Activated CD4-positive, alpha-beta memory T cell treated with anti-CD3 and anti-CD28 coated beads for 36 hours (primary cell): ENCODE measurements at places on chromosomes 1 and 21.

GRCh38 chr1:39360731-39361130 lies 130.7 kb upstream of the BMP8A start:
- DNase-seq: no peak

- DNase-seq: no peak
Measured at GRCh38 chr21:28884481-28884880, 108.2 kb downstream of the LTN1 start.

DNA sequence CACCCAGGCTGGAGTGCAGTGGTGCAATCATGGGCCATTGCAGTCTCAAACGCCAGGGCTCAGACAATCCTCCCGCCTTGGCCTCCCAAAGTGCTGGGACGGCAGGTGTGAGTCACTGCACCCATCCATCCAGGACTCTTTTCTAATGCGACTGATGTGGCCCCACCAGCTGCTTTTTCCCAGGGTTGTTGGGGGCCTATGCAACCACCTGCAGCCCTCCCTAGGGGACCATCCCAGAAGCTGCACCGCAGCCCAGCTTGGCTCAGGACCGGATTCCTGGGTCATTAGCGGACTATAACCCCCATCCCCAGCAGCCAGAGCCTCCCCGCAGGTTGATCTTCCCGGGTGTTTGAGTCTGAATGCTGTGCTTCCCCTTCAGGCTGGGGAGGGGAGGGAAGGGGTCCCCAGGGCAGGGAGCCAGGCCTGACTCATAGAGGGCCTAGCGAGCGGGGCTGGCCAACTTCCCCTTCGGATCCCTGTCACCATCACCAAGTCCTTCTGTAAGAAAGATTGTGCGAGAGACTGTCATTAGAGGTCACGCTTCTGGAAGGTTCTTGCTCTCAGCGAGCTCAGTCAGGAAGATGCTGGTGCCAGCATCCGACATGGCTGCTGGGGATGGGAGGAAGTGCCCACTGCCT lies 108.7 kb upstream of the ACTRT2 start:
- no peak for DNase-seq

GRCh38 chr1:23593556-23594148 lies 34.4 kb upstream of the ID3 start:
- DNase-seq: peak; percentile 39

GRCh38 chr1:233442026-233442780 lies 114.7 kb downstream of the MAP3K21 start:
- no peak for DNase-seq

GRCh38 chr1:94831641-94832040 lies 11.5 kb downstream of the SLC44A3 start:
- DNase-seq: no peak

GRCh38 chr1:156740237-156740740 lies 599 bp downstream of the MRPL24 start:
- DNase-seq: no peak

DNA sequence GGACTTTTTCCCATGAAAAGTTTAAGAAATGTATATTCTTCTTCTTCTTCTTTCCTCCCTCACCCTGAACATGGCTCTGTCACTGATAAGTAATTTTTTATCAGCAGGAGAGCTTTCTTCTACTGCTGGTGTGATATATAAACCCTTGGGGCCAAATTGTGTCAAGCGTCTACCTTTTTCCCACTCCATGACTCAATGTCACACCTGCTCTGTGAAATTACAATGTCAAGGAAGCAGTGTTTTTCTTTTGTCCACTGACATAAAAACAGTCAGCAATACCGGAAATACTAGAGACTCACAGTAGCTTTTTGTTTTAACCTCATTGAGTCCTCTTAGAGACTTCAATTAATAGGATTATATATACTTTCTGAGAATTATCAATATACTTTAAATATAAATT lies 416.2 kb upstream of the ADGRL4 start:
- DNase-seq: no peak

GRCh38 chr1:221241592-221241991 lies 362.3 kb downstream of the HLX start:
- DNase-seq: no peak

DNA sequence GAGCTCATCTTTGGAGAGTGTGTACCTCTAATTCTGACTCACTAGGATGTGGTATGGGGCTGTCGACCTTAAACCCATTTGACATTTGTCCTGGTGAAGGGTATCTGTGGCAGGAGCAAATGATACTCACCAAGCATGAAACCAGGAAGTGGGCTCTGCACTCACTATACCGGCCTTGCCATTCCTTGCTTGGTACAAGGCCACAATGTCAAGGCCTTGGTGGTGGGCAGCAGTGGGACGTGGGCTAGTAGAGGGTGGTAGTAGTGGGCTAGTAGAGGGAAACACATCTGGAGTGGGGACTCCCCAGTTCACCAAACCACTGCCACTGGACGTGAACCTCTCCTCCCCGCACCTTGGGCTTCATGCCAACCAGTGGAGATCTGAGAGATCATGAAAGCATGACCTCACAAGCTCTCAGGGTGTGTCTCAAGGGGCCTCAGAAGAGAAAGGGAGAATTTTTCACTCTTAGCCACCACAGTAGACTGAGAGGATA lies 11.5 kb downstream of the TNFSF4 start:
- peak; percentile 69 for DNase-seq

- DNase-seq: no peak
Measured at GRCh38 chr1:1974834-1975233, 28.8 kb downstream of the CFAP74 start.

DNA sequence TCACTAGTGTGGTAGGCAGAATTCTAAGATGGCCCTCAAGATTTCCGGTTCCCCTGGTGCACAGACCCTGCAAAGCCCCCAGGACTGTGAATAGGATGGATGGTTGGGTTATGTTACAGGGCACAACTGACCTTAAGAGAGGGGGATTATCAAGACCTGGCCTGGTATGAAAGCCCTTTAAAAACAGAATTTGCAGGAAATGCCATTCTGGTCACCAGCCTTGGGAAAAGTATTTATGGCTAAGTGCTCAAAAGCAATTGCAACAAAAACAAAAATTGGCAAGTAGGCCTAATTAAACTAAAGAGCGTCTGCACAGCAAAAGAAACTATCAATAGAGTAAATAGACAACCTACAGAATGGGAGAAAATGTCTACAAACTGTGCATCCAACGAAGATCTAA lies 144.7 kb upstream of the EDN2 start:
- no peak for DNase-seq

DNA sequence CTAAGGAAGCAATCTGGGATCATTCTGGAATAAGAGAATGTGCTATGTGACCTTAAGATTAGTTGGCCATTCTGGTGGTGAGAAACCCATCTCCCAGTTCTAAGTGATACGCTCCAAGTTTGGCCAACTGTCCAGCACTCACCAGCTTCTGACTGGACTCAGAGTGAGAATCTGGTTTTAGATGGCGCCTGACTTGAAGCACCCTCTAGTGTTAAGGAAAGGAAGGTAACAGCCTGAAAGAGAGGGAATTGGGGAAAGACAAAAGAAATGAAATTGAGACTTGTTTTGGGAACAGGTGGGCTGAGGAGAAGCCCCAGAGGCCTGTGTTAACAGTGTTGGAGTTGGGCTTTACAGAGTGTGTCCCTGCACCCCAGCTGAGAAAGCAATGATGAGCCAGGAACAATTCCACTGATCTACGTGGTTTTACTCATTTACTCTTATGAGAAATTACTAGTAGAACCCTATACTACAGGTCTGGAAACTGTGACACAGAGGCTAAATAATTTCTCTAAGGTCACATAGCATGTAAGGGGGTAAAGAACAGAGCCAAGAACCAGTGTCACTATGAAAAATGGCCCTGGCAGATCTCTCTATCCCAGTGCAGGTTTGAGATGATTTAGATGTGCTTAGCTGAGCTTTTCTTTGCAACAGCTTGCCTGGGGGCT lies 9.3 kb upstream of the FCAMR start:
- no peak for DNase-seq

DNA sequence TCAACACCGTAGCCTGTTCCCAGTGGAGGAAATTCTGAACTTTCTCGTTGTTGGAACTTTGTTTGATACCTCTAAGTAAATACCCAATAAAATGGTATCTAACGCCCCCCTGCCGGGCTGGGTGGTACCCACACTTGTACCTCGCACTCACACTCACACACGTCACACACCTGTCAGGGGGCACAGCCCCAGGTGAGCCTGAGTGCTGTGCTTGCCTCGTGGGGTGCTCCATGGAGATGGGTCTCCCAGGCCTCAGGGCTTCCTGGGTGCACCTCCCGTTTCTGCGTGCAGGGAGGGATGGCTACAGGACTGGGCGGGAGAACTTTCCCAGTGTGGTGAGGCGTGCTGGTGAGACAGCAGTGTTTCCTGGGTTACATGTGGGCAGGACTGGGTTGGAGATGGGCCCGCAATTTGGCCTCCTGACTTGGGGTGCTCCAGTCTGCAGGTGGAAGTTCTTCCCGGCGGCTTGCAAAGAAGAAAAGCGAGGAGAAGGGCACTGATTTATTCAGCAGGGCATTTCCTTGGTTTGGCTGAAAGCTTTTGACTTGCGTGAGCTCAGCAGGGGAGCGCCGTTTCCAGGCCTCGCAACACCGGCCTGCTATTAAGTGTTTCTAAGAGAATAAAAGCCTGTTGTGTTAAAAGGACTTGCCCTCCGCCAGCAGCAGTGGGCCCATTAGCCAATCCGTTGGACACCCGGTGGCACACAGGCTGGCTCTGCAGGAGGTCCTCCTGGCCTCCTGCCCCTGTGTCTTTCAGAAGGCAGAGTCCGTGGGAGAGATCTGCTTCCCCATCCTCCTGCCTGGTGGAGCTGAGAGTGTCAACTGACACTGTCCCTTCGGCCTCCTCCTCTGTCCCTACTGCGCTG lies 79.7 kb downstream of the KIF26B start:
- DNase-seq: no peak

GRCh38 chr1:155379631-155380090 lies 59.0 kb downstream of the RUSC1 start:
- DNase-seq: no peak

- DNase-seq: no peak
Measured at GRCh38 chr1:198185759-198186158, 29.0 kb downstream of the NEK7 start.

DNA sequence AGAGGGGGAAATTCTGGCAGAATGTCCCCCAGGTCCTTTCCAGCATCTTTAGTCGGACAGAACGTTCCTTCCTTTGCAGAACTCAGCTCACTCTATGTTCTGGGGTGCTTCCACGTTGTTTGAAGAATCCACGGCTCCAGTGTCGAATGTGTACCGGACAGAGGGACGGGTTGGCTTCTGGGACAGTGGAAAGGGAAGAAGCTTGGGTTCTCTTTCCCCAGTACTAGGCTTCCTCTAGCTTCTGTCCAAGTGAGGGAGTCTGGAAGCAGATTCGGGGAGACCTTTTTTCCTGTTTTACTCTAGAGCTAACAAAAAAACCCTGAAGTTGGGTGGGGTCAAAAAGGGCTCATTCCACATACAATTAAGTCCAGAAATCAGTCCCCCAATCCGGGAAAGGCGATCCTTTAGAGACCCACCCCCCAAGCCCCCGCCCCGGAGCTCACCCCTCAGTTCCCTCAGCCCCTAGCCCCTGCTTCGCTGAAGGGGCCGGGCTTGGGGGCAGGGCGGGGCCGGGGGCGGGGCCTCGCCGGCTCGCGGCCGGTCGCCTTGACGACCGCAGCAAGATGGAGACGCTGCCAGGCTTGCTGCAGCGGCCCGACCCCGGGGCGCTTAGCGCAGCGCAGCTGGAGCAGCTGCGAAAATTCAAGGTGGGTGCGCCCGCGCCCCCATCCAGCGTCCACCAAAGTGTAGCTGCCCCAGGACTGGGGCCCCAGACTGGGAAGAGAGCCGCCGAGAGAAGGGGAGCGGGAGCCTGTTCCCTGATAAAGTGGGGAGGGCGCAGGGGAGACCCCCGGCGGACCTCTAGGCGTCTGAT lies at the start of gene RIIAD1:
Gene RIIAD1, plus strand, starts transcription at position 549 of the 814 bp plus-strand sequence. Its CDS starts 15 bp downstream, at position 564.
- peak; percentile 63 for DNase-seq

- no peak for DNase-seq
Measured at GRCh38 chr1:104238991-104239390, 489.3 kb downstream of the AMY1C start.

DNA sequence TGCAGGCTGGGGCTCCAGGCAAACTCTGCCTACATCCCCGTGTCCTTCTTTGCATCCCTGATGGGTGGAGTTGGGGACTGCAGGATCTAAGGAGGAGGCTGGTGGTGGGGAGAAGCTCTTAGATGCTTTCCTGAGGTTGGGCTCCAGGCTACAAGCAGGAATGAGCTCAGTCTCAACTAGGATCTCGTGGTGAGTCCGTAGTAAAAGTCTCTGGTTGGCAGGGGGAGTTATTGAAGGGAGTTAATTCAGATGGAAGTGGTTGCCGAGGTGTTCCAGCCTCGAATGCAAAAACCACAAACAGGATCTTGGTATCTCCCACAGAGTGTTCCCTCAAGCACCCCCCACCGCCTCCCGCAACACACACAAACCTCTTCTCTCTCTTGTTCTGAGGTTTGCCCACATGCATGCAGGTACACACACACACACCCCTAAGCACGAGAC lies 35.0 kb downstream of the TMCC2 start:
- DNase-seq: no peak

- no peak for DNase-seq
Measured at GRCh38 chr1:236920286-236920894, 83.9 kb downstream of the MT1HL1 start.

GRCh38 chr1:199362996-199363395 lies 664.5 kb upstream of the NR5A2 start:
- no peak for DNase-seq

DNA sequence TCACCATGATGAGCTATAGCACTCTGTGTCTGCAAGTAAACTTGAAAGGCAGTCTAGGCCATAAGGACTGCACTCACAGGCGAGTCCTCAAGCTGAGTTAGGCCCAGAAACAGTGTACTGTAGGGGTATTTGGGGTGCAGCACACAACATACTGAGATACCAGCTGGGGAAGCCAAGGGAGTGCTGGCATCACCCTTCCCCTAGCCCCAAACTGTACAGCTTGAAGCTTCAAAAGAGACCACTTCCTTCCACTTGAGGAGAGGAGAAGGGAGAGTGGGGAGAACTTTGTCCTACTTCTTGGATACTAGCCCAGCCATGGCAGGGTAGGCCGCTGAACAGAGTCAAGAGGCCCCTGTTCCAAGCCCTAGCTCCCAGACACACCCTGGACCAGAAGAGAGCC lies 24.2 kb upstream of the SNX7 start:
- DNase-seq: no peak

- no peak for DNase-seq
Measured at GRCh38 chr1:214108097-214108446, 120.3 kb downstream of the PROX1 start.

DNA sequence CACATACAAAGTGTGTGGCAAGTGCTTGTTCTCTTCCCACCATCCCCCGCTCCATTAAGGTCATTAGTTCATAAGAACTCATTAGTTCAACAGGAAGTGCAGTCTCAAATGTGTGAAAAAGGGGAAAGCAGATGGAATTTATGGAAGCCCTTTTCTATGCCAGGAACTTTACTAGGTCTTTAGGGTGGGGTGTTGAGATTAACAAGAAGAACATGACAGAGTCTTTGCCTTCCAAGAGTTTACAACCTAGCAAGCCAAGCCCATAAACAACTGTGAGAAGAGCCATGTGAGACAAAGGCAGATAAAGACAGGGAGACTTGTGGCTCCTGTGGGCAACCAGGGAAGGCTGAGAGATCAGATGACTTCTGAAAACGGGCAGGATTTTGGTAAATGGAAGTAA lies 21.4 kb downstream of the PLEKHA6 start:
- no peak for DNase-seq
